ENCODE measurements at places on chromosomes 12 and 14. TPM values are rescaled to one million over a fixed set of nuclear protein-coding genes. Genes with fewer than 3 reads are reported as not detected.

The SSPN gene
- 13.3 TPM for total RNA-seq

DNA sequence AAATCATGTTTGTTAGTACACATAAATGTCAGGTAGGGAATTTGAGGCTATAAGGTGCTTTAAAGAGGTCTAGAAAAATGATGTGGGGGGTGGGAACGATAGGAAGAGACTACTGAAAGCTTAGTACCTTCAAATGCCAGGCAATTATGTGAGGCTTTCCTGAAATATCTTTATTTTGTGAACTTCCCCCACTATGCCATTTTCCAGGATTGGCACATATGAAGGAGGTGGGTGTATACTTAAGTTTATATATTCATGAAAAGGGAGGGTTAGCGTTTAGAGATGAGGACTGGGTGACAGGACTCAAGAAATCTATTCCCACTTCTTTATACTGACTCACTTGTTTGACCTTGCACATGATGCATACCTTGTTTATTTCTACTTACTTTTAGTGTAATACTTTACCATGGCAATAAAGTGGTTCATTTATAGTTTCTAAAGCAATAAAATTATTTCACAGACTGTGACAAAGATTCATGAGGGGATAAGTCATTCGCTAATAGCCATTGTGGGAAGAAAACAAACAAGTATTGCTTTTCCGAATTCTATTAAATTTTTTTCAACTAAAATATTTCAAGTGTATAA lies 77.1 kb downstream of the PLEKHA5 start:
- H3K27me3 ChIP-seq, result no peaks in the 10 kb centered on the region
- no peak overlapping the region for H3K27ac ChIP-seq
- H3K36me3 ChIP-seq, result no peaks in the 10 kb centered on the region
- no peak overlapping the region for H3K4me3 ChIP-seq

GRCh38 chr14:51081712-51082111 lies 13.2 kb downstream of the TRIM9 start:
- no peaks in the 10 kb centered on the region for H3K36me3 ChIP-seq
- no peaks in the 10 kb centered on the region for H3K27me3 ChIP-seq
- no peak overlapping the region for H3K4me3 ChIP-seq
- H3K27ac ChIP-seq, result no peak overlapping the region
- no peak for DNase-seq

GRCh38 chr14:24662753-24663152 lies 28.8 kb upstream of the GZMB start:
- H3K27me3 ChIP-seq, result no peaks in the 10 kb centered on the region
- no peaks in the 10 kb centered on the region for H3K36me3 ChIP-seq
- no peaks in the 10 kb centered on the region for H3K4me1 ChIP-seq
- H3K4me3 ChIP-seq, result no peak overlapping the region
- no peak overlapping the region for H3K27ac ChIP-seq
- no peak for DNase-seq

All from suprapubic skin (tissue), 4 donors.